Sigmoid colon (tissue), 7 donors: ENCODE measurements at places on chromosomes 5 and 9. TPM values are rescaled to one million over a fixed set of nuclear protein-coding genes. Genes with fewer than 3 reads are reported as not detected.
A peak's percentile ranks its signal among the peaks of the same experiment; 100 is the strongest.

GRCh38 chr5:17132444-17133083, 84.9 kb upstream of the BASP1 start:
- no peaks in the 10 kb centered on the region for H3K4me1 ChIP-seq
- no peaks in the 10 kb centered on the region for H3K36me3 ChIP-seq
- no peak for DNase-seq
- peaks cover 9% of the 10 kb centered on the region for H3K27me3 ChIP-seq
- no peak overlapping the region for H3K27ac ChIP-seq

GRCh38 chr5:56169281-56169680, 63.8 kb downstream of the ANKRD55 start:
- no peaks in the 10 kb centered on the region for H3K27me3 ChIP-seq
- H3K4me3 ChIP-seq: no peak overlapping the region
- H3K36me3 ChIP-seq: no peaks in the 10 kb centered on the region
- H3K4me1 ChIP-seq: no peaks in the 10 kb centered on the region
- DNase-seq: no peak
- H3K27ac ChIP-seq: no peak overlapping the region

GRCh38 chr9:85067792-85068191, 398.3 kb downstream of the NTRK2 start:
- H3K36me3 ChIP-seq: no peaks in the 10 kb centered on the region
- no peak overlapping the region for H3K27ac ChIP-seq
- no peak for DNase-seq
- H3K4me3 ChIP-seq: no peak overlapping the region
- no peaks in the 10 kb centered on the region for H3K27me3 ChIP-seq

GRCh38 chr5:55232271-55232984, 980 bp downstream of the CCNO start:
- peak overlapping the region; percentile 42 for H3K4me3 ChIP-seq
- no peaks in the 10 kb centered on the region for H3K36me3 ChIP-seq
- H3K4me1 ChIP-seq: peaks cover 37% of the 10 kb centered on the region
- no peak overlapping the region for H3K27ac ChIP-seq
- DNase-seq: no peak

DNA sequence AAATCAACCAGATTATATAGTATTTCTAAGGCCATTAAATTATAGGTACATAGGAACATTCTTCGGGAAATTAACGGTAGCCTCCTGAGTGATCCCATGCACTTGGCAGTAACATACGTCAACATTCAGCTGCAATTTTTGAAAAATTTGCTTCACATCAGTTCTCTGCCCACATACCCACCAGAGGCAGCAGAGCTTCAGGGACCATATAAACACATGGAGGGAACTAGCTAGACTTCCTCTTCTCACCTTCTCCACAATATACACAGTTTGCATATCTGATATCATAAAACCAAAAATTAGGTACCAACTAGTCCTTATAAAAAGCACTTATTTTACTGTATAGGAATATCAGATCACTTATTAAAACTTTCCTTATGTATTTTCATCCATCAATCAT, 4.8 kb downstream of the PSIP1 start:
- H3K4me1 ChIP-seq: peaks cover 23% of the 10 kb centered on the region
- no peak overlapping the region for H3K27ac ChIP-seq
- peaks cover 6% of the 10 kb centered on the region for H3K36me3 ChIP-seq
- no peaks in the 10 kb centered on the region for H3K27me3 ChIP-seq

GRCh38 chr5:149857499-149857898, 87.1 kb downstream of the PDE6A start:
- peak; percentile 95 for DNase-seq
- peak overlapping the region; percentile 69 for H3K27ac ChIP-seq
- H3K4me3 ChIP-seq: no peak overlapping the region
- H3K4me1 ChIP-seq: peaks cover 24% of the 10 kb centered on the region
- no peaks in the 10 kb centered on the region for H3K27me3 ChIP-seq

- no peaks in the 10 kb centered on the region for H3K27me3 ChIP-seq
- no peaks in the 10 kb centered on the region for H3K36me3 ChIP-seq
- no peak overlapping the region for H3K4me3 ChIP-seq
Observed at GRCh38 chr5:169653091-169653490, 16.0 kb downstream of the DOCK2 start.

GRCh38 chr9:35042891-35043545, 29.4 kb downstream of the VCP start:
- H3K4me3 ChIP-seq: no peak overlapping the region
- no peaks in the 10 kb centered on the region for H3K27me3 ChIP-seq
- peaks cover 5% of the 10 kb centered on the region for H3K36me3 ChIP-seq
- no peak for DNase-seq
- H3K4me1 ChIP-seq: no peaks in the 10 kb centered on the region
- no peak overlapping the region for H3K27ac ChIP-seq

The RACK1 gene
- polyA plus RNA-seq: 1,821 TPM
